Stimulated activated CD8-positive, alpha-beta memory T cell treated with anti-CD3 and anti-CD28 coated beads, Interleukin-4, amount 100 ng/mL, for 24 hours (primary cell): ENCODE measurements at places on chromosomes 6 and 20.

DNA sequence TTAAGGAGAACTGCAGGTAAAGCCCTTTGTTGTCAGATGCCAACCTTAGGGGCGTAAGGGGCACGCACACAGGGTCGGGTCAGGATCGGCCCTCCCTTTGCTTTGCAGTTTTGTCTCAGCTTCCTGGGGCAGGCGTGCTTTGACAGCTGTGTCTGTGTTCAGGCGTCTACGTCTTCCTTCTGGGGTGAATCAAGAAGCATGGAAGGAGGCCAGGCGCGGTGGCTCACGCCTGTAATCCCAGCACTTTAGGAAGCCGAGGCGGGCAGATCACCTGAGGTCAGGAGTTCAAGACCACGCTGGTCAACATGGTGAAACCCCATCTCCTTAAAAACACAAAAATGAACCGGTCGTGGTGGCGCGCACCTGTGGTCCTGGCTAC lies 1.3 kb downstream of the ZGPAT start:
- DNase-seq: no peak

- DNase-seq: no peak
These were observed 31.1 kb upstream of the SSTR4 start for GRCh38 chr20:23003881-23004460.

DNA sequence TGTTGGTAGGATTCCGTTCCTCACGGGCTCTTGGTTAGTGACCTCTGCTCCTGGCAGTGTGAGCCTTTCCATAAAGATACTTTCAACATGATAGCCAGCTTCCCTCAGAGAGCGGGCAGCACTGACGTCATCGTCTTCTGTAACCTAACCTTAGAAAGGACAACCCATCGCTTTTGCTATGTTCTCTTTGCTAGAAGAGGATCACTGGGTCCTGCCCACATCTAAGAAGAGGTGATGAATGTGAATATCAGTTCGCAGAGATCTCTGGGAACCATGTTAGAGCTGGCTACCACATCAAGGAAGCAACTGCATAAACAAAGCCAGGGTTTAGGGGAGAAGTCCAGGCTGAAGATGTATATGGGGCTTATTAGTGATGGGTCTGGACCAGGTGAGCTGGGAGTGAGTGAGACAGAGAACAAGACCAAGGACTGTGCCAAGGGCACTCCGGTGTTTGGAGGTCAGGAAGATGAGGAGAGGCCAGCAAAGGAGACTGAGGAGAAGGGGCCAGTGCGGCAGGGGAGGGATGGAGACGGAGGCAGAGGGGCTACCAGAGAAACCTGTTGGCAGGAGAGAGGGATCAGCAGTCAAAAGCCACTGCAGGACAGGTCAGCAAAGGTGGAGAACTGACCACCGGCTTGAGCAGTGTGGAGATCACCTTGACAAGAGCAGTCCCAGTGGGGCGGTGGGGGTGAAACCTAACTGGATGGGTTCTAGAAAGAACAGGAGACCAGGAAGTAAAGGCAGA lies 39.7 kb downstream of the PIM1 start:
- no peak for DNase-seq

DNA sequence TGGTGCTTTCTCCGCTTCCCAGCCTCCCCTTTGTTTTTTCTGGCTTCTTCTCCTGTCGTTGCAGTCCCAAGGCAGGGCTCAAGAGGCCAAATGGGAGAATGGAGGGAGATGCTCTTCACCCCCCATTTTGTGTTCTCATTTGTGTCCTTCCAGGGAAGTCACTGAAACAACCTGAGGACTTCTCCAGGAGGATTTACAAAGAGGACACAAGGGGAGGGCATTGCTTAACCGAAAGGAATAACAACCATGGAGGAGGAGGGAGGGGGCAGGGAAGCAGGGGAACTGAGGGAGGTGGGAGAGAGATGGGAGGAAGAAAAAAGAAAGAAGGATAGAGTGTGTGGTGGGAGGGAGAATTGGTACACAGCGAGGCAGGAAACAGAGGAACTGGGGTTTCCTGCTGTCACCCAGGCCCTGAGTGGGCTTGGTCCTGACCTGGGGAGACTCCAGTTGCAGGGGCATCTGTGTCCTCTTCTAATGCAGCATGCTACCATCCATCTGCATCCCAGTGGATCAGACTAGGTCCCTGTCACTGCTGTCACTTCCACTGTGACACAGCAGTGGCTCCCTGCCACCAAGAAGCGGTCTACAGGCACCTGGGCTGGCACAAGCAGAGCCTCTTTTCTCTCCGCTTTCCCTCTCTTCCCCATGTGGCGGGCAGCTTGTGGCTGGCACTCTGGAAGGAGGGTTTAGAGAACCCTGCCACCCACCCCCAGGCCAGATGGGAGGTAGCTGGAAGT lies 17.1 kb upstream of the MLN start:
- DNase-seq: no peak

DNA sequence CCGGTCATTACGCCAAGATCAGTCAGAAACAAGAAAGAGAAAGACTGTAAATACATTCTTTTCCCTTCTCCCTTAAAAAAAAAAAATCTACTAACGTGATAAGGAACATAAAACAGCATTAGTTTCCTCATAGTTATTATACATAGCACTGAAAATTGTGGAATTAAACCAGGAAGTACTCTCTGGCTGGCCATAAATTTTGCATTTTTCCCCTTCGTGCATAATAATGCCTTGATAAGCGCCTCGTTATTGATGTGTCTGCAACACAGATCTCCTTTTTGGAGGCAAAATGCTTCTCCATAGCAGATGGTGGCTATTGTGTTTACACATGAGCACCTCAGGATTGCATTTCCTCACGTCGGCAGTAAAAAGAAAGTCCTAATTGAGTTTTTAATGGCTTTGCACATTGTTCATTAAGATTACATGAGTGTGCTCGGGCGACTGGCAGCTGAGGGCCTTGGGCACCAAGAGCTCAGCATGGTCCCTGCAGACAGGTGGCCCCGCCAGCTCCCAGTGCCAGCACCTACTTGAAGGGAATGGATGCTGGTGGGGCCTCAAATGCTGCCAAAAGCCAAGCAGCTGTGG lies 394.5 kb downstream of the PTPRT start:
- no peak for DNase-seq

GRCh38 chr6:16850681-16851026 lies 89.4 kb upstream of the ATXN1 start:
- no peak for DNase-seq

DNA sequence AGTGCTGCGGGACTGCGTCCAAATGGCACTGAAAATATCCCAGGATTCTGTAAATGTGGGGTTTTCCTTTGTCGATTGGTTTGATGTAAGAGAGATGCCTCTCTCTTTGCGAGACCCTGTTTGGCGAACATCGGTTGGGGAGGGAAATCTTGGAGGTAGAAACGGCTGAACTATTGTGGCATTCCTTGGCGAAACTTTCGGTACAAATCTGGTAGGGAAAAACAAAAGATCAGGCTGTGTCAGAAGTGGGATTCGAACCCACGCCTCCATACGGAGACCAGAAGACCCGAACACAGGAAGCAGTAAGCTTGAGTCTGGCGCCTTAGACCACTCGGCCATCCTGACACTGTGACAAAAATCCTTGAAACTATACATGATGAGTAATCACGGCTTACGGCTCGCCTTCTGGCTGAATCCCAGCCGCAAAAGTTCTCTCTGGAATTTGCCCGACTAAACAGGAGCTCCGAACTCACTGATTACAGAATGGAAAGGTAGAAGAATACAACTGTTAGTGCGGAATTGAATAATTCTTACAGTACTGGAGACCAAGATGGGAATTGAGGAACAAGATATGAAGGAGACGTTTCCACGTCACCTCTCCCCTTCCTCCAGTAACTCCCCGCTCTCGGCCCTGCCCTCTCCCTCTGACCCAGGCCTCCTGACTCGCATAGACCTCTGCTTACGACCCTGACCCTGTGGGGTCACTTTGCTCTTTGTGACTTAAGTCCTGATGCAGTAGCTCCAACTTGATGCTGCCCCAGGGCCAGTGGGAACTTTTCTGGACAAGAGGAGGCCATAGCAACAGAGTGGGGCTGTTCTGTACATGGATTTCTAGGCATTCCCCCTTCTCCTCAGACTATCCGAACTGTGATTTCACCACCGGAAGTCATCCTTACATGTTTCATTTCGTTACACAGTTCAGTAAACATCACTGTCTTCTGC lies 132.8 kb upstream of the ZNF184 start:
- DNase-seq: no peak

DNA sequence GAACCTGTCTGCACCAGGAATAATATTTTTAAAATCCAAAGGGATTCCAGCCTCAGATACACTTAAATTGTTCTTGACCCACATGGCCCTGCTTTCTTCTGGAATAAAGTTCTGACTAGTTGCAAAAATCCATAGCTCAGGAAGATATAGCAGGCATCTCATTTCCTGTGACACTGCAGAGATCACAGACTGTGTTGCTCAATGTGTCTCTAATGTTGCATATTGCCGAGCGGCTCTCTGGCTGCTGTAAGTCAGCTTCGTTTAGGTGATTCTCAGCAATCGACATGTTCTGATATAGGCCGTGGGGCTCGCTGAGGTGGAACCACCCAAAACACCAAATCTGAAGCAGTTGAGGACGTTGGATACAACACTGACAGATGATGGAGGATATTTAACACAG lies 498.3 kb upstream of the AGPAT4 start:
- no peak for DNase-seq

DNA sequence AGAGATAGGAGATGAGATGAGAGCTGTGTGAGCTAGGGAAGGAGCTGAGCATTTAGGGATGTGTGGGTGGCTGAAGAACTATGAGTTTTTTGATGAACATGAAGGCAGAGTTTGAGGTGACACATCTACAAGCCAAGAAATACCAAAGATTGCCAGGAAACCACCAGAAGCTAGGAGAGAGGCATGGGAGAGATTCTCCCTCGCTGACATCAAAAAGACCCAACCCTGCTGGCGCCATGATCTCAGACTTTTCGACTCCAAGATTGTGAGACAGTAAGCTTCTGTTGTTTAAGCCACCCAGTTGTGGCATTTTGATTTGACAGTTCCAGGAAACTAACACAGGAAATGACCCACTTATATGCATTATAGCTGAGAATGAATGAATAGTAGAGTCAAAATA lies 790.9 kb downstream of the TFAP2A start:
- DNase-seq: no peak

- DNase-seq: no peak
These were observed 308.3 kb downstream of the CDH4 start for GRCh38 chr20:61560361-61560853.

DNA sequence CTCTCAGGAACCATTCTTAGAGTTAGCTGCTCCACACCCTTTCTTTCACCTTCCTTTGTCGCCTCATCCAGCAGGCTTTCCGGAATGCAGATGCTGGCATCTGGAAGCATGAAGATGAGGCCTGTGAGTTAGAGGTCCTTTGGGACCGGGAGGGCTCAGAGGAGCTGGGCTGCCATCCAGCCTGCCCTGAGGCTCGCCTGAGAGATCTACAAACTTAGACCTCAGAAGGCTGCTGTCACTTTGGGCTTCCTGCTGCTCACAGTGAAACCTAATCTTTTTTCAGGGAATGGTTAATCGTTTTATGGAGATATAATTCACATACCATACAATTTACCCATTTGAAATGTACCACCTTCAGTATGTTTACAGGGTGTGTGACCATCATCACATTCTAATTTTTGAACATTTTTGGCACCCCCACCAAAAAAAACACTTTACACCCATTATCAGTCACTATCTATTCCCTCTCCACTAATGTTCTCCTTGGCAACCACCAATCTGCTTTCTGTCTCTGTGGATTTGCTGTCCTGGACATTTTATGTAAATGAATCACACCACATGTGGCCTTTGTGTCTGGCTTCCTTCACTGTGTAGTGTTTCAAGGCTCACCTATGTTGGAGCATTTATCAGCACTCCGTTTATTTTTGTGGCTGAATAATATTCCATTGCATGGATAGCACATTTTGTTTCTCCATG lies 20.0 kb upstream of the MPC1 start:
- no peak for DNase-seq

DNA sequence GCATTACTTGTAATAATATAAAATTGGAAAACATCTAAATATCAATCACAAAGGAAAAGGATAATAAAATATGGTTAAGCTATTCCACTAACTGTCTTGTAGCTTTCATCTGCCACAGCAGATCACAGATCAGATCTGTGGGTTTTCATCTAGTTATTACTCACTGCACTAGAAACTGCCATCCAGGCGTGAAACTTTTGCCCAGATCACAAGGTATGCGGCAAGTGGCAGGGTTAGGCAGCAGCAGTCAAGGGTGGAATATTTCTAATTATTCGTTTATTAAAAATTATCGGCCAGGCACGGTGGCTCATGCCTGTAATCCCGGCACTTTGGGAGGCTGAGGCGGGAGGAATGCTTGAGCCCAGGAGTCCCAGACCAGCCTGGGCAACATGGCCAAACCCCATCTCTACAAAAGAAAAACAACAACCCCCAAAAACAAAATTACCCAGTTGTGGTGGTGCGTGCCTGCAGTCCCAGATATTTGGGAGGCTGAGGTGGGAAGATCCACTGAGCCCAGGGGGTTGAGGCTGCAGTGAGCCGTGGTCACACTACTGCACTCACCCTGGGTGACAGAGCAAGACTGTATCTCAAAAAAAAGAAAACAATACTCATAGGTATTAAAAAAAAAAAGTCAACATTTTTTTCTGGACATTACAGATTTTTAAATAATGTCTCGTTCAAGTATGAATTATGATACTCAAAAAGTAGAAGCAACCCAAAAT lies 32.1 kb downstream of the BEND3 start:
- DNase-seq: no peak

GRCh38 chr6:15048367-15048766 lies 197.5 kb upstream of the JARID2 start:
- DNase-seq: no peak

- DNase-seq: no peak
These were observed 224.3 kb downstream of the ERMARD start for GRCh38 chr6:169975701-169976100.

DNA sequence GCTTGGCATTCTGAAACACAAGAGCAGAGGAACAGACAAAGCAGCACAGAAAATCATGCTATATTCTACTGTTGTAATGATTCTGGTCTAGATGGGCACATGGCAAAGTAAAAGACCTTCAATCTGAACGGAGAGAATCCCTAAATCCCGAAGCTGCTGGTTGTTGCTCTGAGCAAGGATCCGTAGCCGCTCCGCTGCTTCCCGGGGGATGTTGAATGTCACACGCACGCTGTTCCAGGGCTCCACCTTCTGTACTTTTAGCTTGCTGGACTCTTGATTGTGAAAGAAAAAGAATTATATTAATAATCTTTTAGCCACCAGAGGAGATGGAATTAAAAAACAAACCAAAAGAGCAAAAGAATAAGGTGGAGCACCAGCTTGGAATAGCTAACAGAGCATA lies 49.3 kb downstream of the NCOA6 start:
- DNase-seq: no peak

- DNase-seq: no peak
These were observed 5.9 kb downstream of the RPS21 start for GRCh38 chr20:62392621-62393334.

DNA sequence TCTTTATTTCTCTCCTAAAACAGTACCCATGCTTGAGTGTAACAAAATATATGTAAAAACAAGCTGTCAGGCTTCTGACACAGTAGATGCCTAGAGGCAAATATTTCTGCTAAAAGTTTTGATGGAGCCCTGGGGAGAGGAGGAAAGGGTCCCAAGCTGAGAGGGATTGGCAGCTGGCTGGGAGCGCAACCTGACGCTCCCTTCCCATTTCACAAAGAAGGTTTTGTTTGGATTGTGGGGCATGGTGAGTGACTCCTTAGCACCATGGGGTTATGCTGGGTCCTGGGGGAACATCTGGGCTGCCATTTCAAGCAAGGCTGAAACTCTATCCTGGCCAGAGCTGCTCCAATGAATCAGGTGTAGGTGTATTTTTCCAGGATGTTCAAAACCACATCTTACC lies 720.5 kb downstream of the MAFB start:
- no peak for DNase-seq

GRCh38 chr6:33772082-33772830 lies 16.7 kb downstream of the LEMD2 start:
- DNase-seq: no peak
